ENCODE measurements at places on chromosomes 4 and X. TPM values are rescaled to one million over a fixed set of nuclear protein-coding genes. Genes with fewer than 3 reads are reported as not detected.
A peak's percentile ranks its signal among the peaks of the same experiment; 100 is the strongest.

The COX7B2 gene
- not detected for polyA plus RNA-seq

GRCh38 chr4:158809611-158810486 is 41.0 kb downstream of the FNIP2 start:
- DNase-seq = peak; percentile 90

DNA sequence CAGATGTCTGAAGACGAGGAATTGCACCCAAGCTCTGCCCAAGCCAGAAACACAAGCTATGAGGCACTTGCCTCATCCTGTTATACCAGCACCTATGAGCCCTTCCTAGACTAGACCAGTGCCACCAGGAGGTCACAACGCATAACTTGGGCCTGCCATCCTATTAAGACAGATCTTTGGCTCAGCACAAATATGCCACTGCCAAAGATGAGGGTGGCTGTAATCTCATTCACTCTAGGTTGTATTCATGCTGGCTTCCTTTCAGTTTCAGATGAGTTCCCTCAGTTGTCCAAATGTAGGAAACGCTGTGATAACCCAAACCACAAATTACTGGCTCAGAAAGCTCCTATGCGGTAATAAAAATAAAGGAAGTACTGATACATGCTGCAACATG is 76.5 kb upstream of the CITED1 start:
- DNase-seq = peak; percentile 15

DNA sequence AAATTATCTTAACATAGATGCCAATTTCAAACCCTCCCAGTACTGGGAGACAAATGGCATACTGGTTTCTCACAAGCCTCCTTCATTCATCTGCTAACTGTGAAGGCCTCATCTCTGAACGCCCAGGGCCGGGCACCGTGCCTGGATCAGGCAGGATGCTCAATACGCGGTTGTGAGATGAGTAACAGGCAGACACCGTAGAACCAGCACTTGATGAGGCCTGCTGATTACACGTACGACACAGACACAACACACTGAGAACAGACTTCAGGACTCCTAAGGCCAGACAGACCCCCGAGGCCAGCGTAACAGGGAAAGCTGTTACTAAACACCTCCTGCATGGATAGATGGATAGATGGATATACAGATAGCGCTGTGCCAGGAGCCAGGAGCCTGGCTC is 154.6 kb downstream of the AFAP1 start:
- DNase-seq = no peak

DNA sequence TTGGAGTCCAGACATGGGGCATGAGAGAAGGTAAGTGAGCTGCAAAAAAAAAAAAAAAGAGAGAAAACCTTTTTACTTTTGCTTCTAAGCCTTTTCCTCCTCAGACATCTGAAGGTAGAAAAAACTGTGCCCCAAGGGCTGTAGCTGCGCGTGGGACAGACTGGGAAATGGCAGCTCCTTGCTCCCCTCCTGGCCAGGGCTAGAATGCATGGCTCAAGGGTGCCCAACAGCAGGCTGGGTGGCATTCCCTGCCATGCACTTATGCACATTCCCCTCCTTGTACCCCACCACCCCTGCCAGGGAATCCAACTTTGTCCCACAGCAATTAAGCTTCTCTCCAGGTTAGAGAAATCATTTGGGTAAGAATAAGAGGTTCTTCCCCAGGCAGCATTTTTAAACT is 421.2 kb downstream of the TRAM1L1 start:
- no peak for DNase-seq

The SOWAHB gene
- not detected for polyA plus RNA-seq

Data from CD14-positive monocyte (primary cell).